Stimulated activated CD8-positive, alpha-beta memory T cell treated with anti-CD3 and anti-CD28 coated beads, Interleukin-7, amount 100 ng/mL, for 1 hour (primary cell): ENCODE measurements at places on chromosomes 4 and X.

- DNase-seq, result no peak
Observed at GRCh38 chrX:16560173-16560572, 89.8 kb upstream of the S100G start.

- DNase-seq, result no peak
Observed at GRCh38 chrX:119625843-119626242, 19.6 kb upstream of the NKRF start.

DNA sequence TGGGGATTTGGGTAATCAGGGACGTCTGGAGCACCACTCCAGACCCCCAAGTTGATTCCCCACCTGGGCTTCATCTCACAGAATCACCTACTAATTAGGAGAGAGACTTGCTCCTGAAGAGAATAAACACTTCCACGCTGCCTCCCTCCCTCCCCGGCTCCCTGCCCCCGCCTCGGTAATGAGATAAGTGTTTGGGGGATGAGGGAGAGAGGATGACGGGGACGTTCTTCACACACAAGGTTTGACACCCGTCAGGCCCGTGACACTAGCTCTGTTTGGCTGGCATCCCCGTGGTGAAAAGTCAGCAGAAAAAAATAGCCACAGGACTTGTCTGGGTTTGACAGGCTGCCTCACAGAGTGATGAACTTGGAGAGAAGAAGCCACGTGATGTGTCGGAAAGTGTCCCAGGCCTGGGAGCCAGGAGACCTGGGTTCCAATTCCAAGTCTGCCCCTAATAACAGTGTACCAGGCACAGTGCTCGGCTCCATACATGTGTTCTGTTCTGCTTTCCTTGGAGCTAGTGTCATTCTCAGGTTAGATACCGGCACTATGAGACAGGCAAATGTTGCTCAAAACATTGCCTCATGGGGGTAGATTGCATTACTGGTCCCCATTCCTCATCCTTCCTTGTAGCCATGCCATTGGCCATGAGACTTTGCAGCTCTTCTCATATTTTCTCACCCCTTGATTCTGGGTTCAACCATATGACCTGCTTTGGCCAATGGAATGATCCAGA lies 578.0 kb downstream of the BCOR start:
- no peak for DNase-seq

GRCh38 chr4:153327247-153327646 lies 17.2 kb upstream of the MND1 start:
- DNase-seq, result no peak

GRCh38 chr4:88962396-88962795 lies 94.6 kb downstream of the FAM13A start:
- DNase-seq, result no peak

GRCh38 chr4:74206088-74206825 lies 48.3 kb downstream of the MTHFD2L start:
- DNase-seq, result no peak

GRCh38 chrX:111928456-111928855 lies 52.5 kb downstream of the TRPC5OS start:
- DNase-seq, result no peak

GRCh38 chr4:110902500-110902899 lies 279.6 kb upstream of the PITX2 start:
- DNase-seq, result no peak

DNA sequence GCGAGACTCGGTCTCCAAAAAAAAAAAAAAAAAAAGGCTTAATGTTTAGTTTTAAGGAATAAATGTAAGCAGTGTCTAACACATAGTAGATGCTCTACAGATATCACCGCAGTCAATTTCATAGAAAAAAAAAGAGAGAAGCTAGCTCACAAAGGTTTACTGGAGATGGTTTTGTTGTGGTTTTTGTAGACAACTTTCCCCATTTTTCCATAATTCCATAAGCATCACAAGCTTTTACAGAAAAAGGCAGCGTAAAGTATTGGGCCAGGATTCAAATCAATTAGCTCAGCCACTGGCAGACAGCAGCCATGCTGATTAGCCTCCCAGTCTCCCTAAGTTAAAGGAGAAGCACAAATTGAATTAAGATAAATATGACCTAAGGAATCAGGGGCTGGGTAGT lies 1.5 kb downstream of the GRSF1 start:
- no peak for DNase-seq

DNA sequence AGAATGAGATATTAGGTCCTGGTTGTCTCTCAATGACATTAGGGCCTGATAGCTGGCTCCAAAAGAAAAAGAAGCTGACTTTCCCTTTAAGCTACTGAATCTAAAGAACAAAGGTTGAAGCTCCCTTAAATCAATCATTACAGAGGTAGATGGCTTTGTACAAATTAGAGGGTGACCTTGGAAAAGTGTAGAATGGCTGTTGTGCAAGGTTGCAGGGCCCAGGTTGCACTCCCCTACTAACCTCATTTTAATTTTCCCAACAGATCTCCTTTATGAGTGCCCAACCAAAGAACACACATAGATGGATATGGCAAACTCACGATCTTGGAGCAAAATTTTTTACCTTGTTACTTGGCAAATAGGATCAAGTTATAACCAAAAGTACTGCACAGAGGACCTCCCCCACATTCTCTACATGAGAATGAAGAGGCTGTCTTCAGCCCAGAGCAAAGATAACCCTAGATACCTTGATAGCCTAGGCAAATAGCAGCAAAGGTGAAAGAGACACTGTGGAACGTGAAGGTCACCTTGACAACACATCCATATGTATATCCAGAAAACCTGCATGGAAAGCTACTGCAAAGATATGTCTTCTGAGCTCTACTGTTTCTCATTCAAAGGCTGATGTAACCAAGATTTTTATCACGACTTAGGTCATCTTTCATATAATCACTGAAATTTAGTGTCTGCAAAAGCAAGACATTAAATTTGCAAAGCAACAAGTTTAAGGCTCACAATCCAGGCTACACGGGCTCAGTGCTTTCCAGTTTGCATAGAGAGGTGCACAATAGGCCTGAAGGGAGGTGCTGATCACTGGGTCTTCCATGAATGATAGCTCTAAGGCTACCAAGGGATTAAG lies 23.0 kb downstream of the KLB start:
- no peak for DNase-seq

DNA sequence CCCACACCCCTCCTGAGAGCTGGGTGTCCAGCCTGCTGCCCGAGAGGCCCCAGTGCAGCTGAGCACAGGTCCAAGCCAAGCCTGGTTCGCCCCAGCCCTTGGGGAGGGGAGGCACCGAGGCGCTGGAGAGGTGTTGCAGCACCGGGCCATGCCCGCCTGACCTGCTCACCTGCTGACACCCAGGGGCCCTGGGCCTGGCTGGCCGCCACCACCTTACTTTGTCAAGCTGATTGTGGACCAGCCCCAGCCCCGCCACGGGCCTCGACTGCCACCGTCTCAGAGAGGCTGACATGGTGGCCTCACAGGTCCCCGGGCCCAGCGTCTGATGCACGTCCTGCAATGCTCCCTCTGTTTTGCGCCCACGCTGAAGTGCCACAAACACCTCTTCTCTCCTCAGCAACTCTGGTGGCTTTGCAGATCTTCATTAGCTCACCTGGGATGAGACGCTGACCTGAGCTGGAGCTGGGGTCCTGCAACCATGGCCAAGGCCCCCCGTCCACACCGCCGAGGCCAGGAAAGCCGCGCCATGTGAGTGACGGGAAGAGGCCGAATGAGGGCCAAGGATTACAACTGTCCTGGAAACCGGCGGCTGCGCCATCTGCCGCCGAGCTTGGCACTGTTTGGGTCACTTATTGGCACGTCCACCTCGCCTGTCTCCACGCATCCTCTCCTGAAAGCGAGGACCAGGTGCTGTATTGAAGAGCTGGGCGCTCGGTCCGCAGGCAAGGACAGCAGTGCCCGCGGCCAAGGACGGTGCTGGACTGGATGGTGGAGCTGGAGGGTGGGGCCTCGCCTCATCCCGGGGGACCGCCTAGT lies 7.6 kb downstream of the CPLX1 start:
- no peak for DNase-seq

- DNase-seq, result no peak
Observed at GRCh38 chr4:165164257-165164656, 43.1 kb upstream of the KLHL2 start.

DNA sequence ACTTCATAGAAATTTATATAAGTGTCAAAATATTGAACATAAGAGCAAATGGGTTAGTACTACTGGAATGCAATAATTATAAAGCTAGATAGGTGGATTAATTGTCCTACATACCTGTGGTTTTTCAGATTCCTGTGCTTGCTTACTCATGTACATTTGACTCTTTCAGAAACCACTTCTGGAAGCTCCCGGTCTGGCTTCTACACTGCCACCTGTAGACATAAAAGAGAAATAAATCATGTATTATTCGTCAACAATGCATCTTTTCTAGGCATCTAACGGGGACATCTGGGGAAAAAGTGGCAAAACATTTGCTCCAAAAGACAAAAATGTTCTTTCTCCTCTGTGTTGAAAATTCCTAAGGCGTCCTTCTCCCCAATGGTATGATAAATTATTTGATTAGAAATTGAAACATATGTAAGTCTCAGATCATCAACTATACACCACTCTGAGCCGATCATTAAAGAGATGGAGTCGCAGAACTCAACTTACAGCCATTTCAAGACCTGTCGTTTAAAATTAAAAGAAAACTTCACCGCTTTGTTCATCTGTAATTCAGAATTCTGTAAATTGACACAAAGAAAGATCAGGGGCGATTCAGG lies 648.7 kb upstream of the DIPK2B start:
- DNase-seq, result no peak

- DNase-seq, result no peak
Observed at GRCh38 chrX:13694359-13694758, 5.4 kb downstream of the RAB9A start.

DNA sequence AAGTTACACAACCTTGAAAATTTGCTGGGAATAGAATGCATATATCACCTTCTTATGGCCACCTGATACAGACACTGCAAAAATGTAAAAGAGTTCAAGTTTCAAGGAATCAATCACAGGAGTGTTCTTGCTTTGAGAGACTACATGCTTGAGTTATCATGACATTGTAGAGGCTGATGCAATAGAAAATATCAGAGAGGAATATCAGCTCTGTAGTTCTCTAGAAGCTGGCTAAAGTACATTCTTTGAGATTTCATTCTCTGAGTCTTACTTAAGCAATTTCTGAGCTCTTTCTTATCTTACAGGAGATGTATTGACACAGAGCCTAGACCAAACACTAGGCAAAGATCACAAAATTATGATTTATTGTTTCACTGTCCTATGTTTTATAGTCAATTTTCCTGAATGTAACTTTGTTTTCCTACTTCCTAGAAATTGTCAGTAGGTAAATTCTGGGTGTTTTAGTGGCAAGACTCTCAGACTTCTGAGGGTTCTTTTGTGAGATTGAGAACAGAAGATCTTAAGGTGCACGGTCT lies 152.1 kb upstream of the HPGD start:
- no peak for DNase-seq

DNA sequence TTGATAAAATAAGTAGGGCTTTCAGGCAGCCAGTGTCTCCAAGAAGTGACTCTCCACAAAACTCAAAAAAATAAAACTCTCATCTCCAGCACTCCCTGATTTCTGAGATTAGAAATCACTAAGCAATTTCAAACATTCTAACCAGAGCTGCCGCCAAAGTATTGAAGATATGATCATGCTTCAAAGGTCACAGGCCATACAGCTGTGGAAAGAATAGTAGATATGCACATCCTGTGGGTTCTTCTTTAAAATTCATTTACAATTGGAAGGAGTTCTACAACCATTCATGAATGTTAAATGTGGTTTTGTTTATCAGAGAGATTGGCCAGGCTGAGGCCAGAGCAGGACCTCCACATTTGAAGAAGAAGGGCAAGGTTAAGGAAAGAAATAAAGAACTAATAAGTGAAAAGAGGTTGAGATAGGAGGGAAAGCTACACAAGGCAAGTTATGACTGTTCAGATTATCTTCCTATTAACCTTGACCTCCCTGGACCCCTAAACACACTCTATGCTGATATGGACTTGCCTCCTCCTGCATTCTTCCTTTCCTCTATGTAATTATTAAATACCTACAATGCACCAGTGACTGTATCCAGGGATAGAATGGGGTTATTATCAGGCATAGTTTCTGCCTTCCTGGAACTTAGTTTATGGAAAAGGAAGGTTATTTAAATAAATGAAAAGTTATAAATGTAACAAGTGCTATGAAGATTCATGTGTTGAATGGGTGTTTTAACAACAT lies 56.4 kb downstream of the USP38 start:
- DNase-seq, result no peak

DNA sequence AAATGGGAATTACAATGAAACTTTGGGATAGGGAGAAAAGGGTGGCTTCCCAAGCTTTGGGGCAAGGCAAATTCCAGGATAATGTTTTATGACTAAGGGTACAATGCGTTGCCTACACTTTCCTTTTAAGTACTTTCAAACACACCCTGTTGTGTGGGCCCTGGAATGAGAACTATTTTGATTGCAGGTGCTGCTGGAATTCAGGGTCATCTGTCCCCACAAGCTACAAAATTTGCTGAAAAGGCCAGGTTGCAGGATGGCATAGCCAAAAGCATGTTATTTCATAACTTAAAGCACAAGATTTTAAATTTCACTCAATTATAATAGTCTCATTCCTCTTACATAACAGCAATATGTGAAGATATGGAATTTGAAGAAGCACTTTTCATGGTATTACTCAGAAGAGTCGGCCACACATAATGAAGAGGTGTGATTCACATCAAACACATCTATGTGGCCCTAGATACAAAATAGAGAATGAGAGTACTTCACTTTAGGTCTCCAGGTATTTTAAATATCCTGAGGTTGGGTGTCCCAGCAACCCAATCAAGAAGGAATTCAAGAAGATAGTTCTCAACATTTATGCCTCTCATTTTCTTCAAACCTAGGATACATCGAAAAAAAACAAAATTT lies 89.3 kb downstream of the APBB2 start:
- no peak for DNase-seq

GRCh38 chrX:74324131-74324530 lies 20.2 kb downstream of the ZCCHC13 start:
- DNase-seq, result no peak

GRCh38 chr4:86261636-86262035 lies 98.2 kb downstream of the MAPK10 start:
- no peak for DNase-seq

- no peak for DNase-seq
Observed at GRCh38 chr4:154294652-154295350, 196.8 kb downstream of the DCHS2 start.

DNA sequence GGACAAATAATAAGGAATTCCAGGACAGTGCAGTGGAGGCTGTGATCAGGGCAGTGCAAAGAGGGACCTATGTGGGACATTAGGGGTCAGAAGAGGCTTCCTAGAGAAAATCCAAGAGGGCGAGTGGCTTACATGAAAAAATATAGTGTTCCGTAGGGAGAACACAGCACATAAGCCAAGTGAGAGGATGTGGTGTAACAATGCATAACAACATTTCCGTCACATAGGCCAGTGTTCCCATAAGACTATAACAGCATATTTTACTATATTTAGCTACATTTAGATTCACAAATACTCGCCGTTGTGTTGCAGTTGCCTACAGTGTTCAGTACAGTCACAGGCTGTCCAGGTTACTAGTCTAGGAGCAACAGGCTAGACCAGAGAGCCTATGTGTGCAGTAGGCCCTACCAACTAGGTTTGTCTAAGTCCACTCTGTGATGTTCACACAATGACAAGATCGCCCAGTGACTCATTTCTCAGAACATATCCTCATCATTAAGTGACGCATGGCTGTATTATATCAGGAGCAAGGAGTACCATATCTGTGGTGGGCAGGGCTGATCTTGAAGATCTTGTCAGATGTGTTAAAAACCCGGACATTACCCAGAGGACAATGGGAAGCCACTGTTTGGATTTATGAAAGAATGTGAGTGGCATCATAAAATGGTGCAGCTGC lies 74.0 kb upstream of the TBL1X start:
- no peak for DNase-seq
